Renal cortex interstitium (tissue), 15 donors: ENCODE measurements at places on chromosomes 4 and X.

- no peak for DNase-seq
Measured at GRCh38 chr4:10891866-10892265, 207.3 kb upstream of the CLNK start.

- no peak for DNase-seq
Measured at GRCh38 chr4:17823871-17824669, 13.3 kb downstream of the NCAPG start.

- no peak for DNase-seq
Measured at GRCh38 chr4:126976850-126977632, 655.7 kb upstream of the INTU start.

DNA sequence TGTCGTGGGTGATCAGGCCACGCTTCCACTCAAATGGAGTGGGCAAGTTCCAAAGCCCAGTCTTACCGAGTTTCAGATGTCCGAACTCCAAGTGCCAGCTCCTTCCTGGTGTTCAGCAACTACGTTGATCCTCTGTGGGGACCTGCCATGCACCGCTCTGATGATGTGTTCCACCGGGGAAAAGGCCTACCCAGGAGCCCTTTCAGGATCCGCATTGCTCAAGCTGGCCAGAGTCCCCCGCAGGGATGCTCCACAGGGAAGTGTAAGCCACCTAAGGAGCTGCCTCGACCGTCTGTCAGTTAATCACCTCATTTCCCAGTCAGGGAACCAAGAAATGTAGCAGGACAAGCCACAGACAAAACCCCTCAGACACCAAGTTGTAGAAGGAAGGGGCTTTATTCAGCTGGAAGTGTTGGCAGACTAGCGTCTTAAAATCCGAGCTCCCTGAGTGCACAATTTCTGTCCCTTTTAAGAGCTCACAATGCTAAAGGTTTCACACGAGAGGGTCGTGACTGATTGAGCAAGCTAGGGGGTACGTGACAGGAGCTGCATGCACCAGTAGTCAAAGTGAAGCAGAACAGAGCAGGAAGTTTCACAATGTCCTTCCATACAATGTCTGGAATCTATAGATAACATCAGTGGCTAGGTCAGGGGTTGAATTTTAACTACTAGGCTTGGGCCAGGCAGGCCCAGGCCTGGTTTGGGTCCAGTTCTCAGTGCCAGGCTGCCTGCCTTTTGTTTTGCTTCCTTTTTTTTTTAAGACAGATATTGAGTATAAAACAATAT lies 126.2 kb upstream of the ZDHHC15 start:
- DNase-seq: no peak

DNA sequence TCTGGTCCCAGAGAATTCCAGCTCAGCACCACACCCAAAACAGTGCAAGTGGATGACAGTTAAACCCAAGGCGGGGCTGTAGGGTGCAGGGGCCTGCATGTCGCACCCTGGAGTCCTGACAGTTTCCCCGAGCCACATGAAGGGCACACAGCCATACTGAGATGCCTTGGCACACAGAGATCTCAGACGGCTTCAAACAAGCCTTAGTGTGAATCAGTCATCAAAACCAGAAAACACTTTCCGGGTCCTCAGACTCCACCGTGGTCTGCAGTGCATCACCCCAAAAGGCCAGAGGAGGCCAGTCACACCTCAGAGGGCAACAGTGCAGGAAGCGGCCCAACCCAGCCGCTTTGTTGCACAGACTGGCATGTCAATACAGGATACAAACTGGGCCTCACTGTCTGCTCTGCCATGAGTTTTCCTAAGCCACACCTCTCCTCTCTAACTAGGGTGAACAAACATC lies 64.6 kb upstream of the ENPP6 start:
- no peak for DNase-seq

DNA sequence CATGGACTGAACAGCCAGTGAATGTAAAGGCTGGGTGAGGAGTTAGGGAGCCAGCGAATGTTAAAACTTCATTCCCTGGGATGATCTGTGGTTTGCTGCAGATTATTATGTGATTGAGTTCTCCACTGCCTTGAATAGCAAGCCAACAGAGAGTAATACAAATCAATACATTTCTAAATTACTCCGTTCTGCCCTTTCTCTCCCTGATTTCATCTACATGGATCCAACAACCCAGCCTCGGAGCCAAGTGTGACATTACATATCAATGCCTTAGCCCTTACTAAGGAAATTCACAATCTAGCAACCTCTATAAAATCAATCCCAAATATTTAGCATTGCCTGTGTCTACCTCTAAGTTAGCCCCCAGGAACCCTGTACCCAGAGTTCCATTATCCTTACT lies 11.0 kb downstream of the HSD17B13 start:
- DNase-seq: no peak

DNA sequence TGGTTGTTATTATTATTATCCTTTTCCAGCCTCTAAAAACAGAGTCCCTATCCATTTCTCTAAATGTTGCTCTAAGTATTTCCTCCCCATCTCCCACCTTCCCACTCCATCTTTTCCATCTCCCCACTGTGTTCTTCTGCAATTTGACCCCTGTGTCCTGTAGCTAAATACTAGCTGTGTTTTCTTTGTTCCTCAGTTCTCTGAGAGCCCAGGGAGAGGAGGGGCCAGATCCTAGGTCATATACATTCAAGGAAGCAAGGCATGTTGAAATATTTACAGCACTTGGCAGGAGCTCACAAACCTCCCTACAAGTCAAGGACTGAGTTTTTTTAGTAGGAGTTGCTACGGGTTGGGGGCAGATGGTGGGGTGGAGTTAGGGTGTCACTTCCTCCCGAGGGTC lies 10.5 kb downstream of the SLC16A2 start:
- DNase-seq: no peak

- no peak for DNase-seq
Measured at GRCh38 chr4:170090352-170091052, 746 bp upstream of the AADAT start.

DNA sequence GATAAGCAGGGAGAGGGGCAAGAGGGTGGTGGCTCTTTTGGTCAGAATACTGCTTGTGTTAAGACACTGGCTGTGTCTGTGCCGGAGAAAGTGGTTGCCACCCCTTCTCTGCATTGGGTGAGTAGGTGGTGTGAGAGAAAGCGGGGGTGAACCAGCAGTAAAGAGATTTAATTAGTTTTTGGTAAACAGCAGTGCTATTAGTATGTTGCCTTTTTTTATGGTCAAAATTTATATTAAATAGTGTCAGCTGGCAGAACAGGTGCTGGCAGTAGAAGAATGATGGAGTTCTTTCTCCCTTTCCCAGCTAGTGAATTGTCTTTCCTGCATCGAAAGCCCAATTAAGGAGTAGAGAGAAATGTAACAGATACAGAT lies 181.6 kb downstream of the LARP7 start:
- DNase-seq: no peak

DNA sequence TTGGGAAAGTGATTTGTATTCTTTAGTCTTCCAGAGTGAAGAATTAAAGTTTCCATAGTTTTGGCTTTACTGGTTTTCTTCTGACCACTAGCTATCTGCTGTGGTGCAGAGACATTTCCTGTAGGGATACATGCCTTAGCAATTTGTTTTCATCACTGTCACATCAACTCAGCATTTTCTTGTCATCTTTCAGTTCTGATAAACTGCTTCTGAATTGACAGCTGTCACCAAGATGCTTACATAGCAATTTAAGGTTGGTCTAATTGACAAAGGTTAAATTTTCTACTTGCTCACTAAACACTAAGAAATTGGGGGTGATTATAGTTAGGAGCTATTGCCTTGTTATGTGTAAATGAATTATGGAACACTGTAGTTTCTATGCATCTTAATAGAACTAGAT lies 232.5 kb downstream of the TEX13A start:
- DNase-seq: no peak

DNA sequence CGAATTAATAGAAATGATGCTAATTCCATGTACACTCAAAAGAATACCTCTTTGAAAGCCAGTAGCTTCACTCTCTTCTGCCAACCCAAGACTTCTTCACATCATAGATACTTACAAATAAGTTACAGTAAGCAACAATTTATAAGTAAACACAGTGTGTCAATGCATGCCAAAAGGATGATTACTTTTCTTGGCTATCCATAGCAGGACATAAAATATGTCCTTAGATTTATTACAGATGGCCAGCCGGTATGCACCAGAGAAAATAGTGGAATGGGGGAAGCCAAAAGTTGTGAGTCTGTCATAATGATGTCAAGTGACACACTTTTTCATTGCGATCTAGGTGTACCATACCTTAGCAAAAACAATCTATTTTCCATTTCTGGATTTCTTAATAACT lies 631 bp upstream of the BMX start:
- DNase-seq: no peak

DNA sequence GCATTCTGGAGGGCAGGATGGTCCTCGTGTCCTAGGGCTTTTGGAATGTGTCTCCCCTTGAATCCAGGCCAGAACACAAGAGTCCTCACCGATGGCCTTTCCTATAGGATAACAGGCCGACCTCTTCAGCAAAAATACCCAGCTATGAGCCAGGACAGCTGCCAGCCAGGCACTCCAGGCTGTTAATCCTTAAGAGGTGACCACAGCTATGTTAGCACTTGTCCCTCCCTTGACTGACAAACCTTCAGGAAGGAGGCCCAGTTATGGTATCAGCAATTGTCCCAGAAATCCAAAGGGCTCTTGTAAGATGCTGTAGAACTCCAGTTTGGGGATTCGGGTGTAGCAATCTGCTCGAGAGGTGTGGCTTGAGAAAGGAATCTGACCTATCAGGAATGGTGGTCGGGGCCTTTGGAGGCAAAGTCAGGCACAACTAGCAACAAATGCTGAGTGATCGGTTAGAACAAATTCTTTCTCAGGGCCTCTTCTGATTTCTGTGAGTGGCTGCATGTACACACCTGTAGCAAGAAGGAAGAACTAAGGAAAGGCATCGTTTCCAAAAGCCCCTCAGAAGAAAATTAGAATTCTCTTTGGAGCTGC lies 54.6 kb downstream of the PTCHD1 start:
- DNase-seq: no peak

DNA sequence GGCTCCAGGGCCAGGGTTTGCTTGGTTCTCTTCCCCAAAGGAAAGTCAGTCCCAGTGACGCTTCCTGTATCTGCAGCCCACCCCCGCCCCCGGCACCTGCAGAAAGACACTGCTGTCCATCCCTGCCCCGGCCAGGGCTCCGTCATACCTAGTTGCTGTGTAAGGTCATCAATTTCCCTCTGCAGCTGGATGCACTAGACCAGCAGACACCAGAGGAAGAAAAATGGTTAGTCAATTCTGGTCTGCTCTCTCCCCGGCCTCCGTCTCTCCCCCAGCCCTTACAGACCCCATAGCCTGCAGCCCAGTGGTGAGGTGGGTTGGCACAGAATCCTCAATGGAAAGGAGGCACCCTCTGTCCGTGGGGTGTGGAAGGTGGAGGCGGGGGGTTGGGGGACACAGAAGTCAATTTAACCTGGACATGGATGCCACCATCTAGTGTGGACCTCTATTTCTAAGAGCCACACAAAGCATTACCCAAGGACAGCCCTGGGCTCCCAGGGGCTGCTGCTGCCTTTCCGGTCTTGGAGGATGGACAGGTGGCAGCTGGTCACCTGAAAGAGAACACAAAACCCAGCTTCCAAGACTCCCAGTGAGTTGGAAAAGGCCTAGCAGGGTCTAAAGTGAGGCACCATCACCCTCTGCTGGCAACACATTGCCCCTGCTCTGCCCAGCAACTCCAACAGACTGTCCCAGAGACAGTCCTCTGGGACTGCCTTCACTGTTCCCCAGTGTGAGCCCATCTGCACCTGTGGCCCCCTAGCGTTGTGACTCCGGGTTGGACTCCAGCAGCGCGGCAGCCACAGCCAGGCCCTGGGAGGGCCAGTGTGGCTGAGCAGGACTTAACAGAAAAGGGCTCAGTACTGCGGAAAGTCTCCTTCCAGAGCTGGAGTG lies 40.2 kb upstream of the NHSL2 start:
- DNase-seq: no peak

- DNase-seq: no peak
Measured at GRCh38 chr4:116755051-116755450, 330.3 kb downstream of the TRAM1L1 start.

DNA sequence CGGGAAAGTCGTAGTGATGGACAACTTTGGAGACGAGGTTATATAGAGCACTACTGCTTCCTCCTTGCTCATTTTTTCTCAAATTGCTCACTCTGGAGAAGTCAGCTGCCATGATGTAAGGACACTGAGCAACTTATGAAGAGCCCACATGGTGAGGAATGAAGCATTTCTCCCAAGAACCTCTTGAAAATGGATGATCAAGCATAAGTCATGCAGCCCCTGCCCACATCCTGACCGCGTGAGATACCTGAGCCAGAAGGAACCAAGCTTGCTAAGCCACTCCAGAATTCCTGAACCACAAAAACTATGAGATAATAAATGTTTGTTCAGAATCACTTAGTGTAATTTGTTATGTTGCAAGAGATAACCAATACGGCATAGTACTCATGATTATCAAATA lies 42.8 kb downstream of the PDE5A start:
- no peak for DNase-seq

- DNase-seq: peak; percentile 9
Measured at GRCh38 chr4:182680234-182680653, 236.9 kb downstream of the DCTD start.

- DNase-seq: no peak
Measured at GRCh38 chr4:113256946-113257345, 207.5 kb downstream of the ANK2 start.

DNA sequence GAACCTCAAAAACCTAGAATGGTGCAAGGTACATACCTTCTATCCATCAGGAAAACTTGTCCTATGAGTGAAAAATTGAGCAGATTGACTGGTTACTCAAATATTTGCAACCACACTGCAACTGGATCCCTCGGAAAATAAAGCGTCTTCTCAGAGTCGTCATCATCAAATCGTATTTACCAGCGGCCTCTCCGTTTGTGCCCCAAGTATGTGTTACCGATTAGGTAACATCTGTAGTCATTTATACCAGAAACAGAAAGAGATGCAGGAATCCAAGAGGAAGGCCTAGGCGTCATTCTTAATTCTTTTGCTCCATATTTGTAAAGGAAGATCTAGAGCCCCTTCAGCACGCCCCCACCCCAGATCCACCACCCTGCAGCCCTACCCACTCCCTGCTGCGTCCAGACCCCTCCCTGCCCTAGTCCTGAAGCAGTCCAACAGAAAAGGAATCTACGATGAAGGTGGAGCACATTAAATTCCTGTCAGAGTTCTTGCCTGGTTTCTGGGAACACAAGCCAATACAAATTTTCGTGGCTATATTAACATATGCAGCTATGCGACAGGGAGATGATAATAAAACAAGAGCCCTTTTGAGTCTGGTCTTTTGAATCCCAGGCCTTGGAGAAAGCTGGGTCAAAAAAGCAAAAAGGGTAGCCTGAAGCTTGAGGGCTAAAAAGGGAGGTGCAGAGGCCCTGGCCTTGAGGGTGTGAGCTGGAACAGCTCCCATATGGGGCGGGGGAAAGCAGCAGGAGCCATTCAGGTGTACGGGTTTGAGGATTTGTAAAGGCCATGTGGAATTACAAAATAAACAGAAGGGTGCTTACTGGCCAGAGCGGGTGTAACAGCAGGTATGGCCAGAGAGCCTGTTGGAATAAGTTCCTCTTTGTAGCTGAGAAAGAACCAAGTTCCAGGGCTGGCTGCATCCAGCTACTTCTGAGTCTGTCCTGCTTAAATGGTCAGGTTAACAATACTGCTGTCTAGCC lies 77.0 kb downstream of the ZNF827 start:
- DNase-seq: no peak

DNA sequence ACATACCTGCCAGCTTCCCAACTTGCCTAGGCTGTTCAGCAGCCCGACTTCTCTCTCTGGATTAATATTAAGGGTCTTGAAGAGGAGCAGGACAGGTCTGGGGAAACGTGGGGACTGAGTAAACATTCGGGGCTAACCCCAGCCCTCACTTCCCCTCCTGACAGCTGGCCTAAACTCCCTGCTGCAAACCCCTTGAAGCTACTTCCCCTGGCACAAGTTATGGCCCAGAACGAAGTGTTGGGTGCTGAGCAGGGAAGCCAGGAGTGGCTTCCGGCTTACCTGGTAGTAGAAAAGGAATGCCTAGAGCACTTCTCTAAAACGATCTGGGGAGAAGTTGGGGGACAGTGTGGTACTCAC lies 200.0 kb downstream of the BCOR start:
- DNase-seq: no peak
